ENCODE measurements at places on chromosomes 13 and 19.

DNA sequence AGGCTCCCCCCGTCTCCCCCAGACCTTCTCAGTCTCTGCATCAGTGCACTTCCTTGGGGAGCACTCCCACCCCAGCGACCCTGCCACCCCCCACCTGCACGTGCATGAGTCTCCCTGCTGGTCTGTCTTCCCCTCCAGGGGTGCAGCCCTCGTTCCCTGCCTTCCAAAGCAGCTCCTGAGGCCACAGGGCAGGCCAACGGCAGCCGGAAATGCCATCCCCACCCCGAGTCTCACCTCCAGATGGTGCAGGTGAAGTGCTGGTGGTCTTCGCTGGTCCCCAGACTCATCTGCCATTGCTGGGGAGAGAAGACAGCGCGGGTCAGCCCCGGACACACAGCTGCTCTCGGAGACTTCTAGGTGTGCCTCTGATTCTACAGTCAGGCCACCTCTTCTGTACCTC lies 5.5 kb downstream of the MYDGF start:
- no peak for DNase-seq

- DNase-seq = no peak
These were observed 19.9 kb downstream of the ONECUT3 start for GRCh38 chr19:1773184-1773583.

- DNase-seq = no peak
These were observed 98.2 kb downstream of the ZNF429 start for GRCh38 chr19:21603431-21604231.

DNA sequence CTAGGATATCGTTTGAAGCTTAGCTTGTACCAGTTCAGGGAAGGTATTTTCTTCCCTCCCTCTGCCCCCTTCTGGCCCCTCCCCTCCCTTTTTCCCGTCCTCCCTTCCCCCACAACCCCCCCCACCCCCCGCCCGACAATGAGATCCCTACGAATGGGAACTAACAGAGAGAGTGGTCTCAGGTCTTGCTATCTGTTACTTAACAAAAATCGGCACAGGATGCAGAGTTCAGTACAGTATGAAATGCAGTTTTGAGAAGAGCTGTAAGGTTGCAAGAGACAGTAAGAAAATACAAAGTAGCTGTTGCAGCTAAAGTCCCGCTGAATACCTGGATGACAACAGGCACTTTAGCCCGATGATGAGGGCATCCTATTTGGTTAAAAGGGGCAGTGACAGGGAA lies 3.1 kb upstream of the DACH1 start:
- DNase-seq = no peak

- no peak for DNase-seq
These were observed 31.5 kb upstream of the SLC15A1 start for GRCh38 chr13:98783856-98784478.

GRCh38 chr13:78636495-78636894 lies 22.5 kb downstream of the OBI1 start:
- DNase-seq = no peak

DNA sequence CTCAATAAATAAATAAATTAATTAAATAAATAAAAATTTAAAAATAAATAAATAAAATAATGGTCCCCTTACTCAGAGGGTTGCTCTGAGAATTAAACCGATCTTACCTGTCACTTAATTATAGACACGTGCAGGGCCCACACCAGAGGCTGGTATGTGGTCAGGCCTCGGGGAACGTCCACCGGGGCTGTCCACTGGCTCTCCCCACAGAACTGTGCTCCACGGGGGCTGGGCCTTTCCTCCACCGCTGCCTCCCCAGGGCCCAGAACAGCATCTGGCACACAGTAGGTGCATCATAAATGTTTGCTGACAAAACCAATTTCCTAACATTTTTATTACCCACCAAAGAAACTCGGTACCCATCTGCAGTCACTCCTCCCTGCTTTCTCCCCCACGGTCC lies 69.2 kb downstream of the CEBPG start:
- peak; percentile 71 for DNase-seq

- DNase-seq = no peak
These were observed 41.6 kb upstream of the ZNF14 start for GRCh38 chr19:19774354-19775033.

- no peak for DNase-seq
These were observed 188.5 kb upstream of the HTR2A start for GRCh38 chr13:47085346-47085745.

DNA sequence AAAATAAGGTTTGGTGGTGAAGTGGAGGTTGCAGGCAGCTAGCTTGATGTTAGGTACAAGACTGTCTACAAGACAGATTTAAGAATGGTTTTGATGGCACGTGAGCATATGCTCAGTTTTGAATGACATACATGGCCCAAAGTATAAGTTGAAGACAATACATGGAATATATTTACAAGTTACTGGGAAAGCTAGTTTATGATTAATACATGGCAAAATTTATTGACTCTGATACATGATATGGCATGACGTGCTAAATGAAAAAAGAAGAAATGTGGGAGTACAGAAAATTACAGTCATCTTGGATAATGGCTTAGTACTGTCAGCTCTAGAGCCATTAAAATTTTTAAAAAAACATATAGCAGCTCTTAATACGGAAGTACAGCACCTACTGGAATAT lies 4.4 kb downstream of the KLF5 start:
- DNase-seq = no peak

DNA sequence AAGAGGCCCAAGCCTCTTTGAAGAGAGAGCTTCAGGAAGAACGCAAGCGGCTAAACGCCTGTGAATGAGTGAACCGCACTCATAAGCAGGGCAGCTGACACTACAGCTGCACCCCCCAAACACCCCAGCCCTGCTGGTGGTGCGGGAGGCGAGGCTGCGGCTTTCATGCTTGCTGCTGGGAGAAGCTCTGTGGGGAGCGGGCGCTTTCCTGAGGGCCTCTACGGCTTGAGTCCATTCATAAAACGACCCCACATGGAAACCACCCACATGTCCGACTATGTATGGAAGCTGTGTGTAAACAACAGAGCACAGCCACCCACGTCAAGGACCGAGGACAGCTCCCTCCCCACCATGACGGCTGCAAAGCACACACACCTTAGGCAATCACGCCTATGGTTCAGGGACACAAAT lies 5.5 kb downstream of the AP3D1 start:
- no peak for DNase-seq

- no peak for DNase-seq
These were observed 1262.7 kb upstream of the MIR17HG start for GRCh38 chr13:90084684-90085290.

GRCh38 chr13:100773923-100774663 lies 99.5 kb upstream of the TMTC4 start:
- no peak for DNase-seq

DNA sequence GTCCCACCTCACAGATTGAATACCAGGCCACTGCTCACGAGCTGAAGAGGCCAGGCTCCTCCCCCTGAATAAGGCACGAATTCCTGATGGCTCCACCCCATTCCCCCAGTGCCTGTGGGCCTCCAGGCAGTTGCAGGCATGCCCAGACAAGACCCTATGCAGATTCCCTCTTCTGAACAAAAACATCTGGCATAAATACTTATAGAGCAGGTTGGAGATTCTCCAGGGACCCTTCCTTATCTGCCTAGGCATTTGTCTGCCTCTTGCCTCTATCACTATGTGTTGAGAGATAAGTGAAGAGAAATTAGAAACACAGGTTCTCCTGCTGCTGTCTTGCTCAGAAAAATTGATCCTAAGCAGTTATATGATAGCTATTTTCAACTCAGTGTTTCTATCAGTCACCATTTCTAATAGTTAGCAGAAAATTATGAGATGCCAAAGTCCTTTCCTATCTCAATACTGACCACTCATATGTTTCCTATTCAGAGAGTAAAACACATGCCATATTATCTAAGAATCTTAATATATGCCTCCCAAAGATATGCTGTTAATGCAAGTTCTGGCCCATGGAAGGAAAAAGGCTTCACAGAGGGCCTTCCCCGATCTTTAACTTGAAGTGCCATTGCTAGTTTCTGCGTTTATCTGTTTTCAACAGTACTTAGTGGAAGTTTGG lies 364.0 kb downstream of the KCTD12 start:
- DNase-seq = no peak

DNA sequence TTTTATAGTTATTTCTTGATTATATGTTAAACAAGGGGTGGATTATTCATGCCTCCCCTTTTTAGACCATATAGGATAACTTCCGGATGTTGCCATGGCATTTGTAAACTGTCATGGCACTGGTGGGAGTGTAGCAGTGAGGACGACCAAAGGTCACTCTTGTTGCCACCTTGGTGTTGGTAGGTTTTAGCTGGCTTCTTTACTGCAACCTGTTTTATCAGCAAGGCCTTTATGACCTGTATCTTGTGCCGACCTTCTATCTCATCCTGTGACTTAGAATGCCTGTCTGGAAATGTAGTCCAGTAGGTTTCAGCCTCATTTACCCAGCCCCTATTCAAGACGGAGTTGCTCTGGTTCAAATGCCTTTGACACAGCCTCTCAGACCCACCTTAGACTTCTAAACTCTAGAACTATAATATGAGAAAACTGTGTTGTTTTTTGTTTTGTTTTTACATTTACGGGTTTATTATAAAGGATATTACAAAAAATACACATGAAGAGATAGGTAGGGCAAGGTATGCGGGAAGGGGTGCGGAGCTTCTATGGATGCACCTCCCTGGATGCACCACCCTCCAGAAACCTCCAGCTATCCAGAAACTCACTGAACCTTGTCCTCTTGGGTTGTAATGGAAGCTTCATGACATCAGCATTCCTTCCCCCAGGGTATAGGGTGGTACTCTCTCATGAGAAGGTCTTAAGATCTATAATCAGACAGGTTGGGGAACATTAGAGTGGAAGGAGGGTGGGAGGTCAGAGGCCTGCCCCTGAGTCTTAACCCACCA lies 15.8 kb upstream of the SPRYD7 start:
- no peak for DNase-seq

- DNase-seq = no peak
These were observed 18.5 kb downstream of the PALM start for GRCh38 chr19:726993-727956.

DNA sequence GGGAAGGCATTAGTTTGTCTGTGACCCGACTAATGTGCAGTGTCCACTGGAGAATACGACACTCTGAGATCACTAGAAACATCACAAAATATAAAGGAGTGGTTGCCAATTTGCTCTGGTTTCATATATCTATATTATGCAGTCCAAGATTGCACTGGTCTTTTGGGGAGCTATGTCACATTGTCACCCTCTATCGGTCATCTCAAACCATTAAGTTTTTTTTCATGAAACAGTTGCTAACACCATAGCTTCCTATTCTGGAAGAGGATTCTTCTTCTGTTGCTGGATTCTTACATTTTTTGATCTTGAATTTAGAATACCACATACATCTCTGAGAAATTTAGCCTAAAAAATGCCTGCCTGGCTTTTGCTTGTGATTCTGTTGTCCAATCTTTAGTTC lies 168.6 kb downstream of the LACC1 start:
- no peak for DNase-seq

DNA sequence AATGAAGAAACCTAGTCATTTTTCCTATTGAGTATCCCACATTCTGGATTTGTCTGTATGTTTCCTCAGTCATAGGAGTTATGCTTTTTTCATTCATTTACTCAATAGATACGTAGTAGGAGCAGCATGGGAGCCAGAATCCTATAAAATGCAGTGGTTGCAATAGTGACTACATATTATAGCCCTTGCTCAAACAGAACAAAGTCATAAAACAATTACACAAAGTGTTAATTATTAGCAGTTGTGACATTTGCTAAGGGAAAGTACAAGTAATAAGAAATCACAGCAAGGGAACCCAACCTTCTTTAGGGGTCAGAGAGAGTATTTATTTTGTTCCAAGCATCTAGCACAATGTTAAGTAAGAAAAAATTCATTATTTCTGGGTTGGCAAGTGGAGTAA lies 27.7 kb upstream of the POU4F1 start:
- DNase-seq = no peak

DNA sequence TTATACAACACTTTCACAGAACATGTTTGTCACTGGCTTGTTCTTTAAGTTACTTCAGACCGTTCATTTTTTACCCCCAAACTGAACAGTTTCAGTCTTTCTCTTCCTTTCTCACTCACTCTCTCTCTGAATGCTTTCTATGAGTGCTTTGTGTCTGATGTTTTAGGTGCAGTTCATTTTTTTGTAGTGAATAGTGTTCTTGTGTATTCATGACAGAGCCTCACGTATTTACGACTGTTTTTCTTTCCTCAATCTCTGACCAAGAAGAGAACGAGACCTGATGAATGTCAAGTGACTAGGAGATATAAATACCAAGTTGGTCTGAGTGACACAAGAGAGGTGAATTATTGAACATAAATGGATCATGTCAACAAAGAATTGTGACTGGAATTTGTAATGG lies 1525.0 kb upstream of the MIR17HG start:
- DNase-seq = no peak

GRCh38 chr19:50875795-50876422 lies 2.7 kb downstream of the KLK2 start:
- no peak for DNase-seq

GRCh38 chr19:45668342-45668871 lies 386 bp downstream of the GIPR start:
- no peak for DNase-seq

DNA sequence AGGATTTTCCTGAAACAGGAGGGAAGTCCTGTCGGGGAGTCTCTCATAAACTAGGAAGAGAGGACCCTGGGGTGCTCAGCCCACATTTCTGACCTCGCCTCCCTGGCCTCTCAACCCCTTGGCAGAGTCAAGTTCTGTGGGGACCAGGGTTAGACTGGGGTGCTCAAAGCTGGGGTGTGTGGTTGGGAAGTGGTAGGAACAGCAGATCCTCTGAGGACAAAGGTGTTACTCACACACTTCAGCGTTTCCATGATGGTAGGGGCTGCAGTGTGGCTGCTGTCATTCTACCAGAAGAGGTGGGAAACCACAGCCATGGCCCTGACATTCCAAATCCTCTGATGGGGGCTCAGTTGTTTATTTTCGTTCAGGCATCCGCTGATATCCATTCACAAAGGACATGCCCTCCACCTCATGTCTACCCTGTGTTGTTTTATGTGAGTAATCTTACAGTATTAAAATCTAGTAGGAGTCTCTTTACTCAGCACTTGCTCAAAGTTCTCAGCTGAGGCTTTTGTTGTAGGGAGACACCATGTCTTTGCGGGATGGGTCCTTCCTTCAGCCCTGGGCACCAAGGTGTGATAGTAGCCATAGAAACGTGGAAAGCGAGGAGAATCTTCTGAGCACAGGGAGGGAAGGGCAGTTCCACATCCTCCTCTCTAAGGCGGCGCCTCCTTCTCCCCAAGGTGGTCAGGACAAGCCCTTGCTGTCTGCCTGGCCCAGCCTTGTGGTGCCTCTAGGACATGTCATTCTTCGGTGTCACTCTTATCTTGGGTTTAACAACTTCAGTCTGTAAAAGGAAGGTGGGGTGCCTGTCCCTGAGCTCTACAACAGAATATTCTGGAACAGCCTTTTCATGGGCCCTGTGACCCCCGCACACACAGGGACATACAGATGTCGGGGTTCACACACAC lies 1.5 kb downstream of the KIR2DL3 start:
- DNase-seq = no peak

DNA sequence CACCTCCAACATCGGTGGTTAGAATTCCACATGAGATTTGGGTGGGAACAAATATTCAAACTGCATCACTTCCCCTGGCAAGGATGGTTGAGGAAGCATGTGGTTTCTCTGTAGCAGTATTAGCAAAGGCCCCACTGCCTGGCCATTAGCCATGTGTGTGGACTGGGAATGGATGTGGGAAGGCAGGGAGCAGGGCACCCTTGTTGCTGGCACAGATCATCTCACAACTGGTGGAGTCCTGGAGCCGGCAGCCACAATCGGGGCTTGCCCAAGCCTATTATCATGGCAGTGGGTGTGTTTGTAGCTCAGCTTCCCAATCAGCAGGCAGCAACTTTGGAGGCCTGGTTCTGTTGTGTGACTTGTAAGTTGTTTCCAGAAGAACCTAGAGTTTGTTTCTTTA lies 391.9 kb downstream of the DLEU7 start:
- no peak for DNase-seq

Measured in posterior cingulate gyrus (tissue), 11 donors.